ENCODE measurements at places on chromosomes 7 and 10.

DNA sequence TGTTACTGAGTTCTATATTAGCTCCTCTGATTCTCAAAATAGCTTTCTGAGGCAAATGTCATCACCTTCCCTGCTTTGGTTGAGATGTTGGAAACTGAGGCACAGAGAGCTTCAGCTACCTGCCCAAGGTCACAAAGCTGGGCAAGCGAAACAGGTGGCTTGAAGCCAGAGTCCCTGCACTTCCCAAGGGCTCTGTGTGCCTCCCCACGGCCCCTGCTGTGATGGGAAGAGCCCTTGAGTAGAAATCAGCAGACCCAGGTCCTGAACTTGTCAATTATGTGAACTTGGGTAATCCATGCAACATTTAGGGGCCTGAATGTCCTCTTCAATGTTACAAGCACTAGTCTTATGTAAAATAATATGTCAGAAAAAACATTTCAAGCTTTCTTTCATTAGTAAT, 327.3 kb upstream of the PODXL start:
- no peak for DNase-seq

DNA sequence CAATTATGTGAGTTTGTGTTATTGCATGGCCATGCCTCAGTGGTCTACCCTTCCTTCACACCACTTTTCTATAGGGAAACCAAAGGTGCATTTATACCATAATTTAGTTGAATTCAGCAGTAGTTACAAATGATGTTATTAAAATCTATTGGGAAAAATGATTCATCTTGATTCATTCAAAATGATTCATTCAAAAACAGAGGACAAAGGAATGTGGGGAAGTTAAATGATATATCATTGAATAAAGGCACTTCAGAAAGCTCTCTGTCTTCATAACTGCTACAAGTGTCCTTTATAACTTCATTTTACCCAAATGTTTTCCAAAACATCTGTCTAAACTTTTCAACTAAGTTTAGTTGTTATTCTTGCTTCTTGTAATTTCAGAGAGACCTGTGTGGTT, 722.9 kb downstream of the GRM8 start:
- DNase-seq: no peak

GRCh38 chr7:95910341-95910740, 138.0 kb downstream of the DYNC1I1 start:
- DNase-seq: no peak

GRCh38 chr10:24374134-24374915, 165.4 kb downstream of the KIAA1217 start:
- no peak for DNase-seq

GRCh38 chr10:29495366-29495765, 139.4 kb downstream of the SVIL start:
- DNase-seq: no peak

- DNase-seq: no peak
Measured at GRCh38 chr10:131819241-131820072, 81.4 kb upstream of the PPP2R2D start.

DNA sequence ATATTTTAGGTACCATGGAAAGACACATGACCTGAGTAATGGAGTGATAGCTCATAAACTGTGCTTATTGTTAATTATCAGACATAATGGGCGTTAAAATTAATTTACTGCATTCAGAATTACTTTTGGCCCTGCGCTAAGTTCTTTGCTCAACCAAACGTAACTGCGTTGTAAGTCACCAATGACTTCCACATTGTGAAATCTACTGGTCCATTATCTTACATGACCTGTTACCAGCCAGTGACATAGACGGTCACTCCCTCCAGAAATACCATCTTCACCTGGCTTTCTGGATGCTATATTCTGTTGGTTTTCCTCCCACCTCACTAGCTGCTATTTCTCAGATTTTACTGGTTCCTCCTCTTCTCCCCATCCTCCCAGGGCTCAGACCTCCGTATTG, 5.0 kb upstream of the GIGYF1 start:
- DNase-seq: no peak

DNA sequence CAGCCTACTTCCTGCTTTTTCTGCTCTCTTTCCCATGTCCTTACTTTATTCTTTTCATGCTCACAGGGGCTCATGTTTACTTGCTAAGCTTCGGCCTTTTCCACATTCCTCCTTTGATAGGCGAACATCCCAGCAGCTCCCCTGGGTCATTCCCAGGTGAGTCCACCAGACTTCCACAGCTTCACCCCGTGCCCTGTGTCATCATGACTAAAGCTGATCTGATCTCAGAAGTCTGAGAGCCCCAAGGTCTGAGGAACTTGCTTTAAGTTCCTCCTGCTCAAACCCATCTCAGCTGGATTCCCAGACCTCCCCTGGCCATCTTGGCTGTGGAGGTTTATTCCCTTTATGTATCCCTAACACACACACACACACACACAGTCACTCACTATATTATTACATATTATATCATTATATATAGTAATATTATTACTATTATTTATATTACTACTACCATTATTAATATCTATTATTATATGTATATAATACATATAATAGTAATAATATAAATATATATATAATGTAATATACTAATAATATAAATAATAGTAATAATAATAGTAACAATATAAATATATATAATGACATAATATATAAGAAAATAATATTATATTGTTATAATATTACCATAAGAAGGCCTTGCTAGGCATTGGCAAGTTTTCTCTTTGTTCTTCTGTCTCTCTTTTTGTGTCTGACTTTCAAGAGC, 295.9 kb downstream of the PTEN start:
- DNase-seq: no peak

GRCh38 chr7:104664648-104665047, 336.2 kb downstream of the LHFPL3 start:
- DNase-seq: no peak

DNA sequence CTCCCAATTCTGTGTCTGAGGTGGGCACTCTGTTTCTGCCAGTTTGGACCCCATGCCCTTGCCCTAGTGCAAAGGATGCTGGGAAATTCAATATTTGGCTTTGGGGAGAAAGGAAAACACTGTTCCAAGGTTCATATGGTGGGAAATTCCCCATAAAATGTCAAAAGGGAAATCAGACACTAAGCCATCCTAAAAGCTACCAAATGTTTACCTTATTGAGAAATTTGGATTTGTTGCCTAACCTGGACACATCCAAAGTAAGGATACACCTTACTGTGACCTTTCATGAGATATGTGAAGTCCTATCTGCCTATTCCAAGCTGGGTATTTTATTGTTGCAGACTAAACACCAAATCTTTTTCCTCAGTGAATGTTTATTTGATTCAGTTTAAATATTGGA, 109.1 kb downstream of the CYP26A1 start:
- DNase-seq: no peak

GRCh38 chr10:51010977-51011376, 63.3 kb upstream of the PRKG1 start:
- peak; percentile 56 for DNase-seq

DNA sequence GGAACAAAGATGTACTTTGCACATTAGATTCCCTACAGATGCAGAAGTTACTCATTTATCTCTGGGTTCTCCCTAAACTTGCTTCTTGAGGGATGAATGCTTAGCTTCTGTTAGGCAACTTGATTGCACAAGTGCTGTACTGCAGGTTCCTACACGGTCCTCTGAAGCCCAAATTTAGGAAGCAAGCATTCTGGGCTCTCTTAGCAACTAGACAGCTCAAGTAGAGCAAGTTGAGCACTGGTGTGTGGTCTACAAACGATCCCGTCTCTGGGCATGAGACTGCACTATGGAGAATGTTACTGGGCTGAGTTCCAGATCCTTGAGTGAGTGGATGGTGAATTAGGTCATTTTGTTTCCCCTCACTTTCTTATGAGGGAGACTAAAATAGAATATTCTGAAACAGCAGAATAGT, 14.3 kb downstream of the SEMA3D start:
- peak; percentile 51 for DNase-seq

DNA sequence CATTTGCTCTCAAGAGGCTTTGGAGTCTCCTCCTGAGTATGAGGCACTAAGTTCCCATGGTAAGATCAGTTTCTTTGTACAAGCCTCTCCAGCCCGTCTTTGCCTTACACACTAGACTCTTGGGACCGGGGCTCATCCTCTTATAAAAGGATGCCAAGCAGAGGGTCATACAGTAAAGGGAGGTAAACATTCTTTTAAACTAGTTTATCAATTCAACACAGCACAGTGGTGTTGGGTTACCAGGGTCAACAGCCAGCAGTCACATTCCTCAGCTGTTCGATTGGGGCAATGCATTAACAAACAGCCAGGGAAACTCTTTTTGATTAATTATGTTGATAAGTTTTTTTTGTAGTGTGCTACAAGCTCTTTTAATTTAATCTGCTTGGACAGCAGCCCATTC, 37.8 kb downstream of the HHEX start:
- no peak for DNase-seq

DNA sequence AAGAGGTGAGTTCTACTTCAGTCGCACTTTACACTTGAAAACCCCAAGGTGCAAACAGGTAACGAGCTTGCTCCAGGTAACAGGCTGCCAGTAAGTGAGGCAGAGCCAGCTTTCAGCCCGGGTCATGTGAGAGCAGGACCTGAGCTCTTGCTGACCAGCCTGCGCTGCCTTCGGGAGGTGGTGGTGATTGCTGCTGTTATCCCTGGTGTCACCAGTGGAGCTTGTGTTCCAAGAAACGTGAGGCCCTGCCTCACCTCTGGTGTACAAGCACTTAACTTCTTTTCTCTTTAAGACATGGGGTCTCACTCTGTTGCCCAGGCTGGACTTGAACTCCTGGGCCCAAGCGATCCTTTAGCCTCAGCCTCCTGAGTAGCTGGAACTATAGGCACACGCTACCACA, 265.0 kb downstream of the CELF2 start:
- no peak for DNase-seq

- no peak for DNase-seq
Measured at GRCh38 chr10:47279276-47279675, 20.7 kb upstream of the GDF10 start.
